HS-27A (cell line): ENCODE measurements at places on chromosomes 1 and 21.

DNA sequence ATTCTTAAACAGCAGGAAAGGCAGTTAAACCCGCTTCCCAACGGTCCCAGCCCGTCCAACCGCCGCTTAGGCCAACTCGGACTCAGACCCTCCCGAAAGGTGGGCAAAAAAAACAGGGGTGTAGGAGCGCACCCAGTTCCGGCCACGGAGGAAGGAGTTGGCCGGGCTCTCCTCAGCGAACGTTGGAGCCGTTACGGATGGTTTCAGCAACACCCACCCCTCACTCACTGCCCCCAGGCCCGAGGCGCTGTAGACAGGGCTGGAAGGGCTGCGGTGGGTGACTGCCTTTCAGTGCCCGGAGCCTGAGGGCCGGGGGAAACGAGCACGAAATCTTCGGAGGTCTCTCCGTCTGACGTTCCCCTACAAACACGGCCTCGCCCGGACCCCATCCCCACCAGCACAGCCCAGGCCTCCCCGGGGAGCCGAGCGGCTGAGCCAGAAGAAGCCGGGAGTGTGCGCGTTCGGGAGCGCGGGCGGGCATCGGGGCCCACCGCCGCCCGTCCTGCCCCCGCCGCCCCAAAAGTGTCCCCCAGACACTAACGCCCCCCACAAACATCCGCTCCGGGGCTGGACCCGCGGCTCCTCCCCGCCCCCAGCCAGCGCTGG, 1.3 kb downstream of the KDM5B start:
- DNase-seq = no peak

DNA sequence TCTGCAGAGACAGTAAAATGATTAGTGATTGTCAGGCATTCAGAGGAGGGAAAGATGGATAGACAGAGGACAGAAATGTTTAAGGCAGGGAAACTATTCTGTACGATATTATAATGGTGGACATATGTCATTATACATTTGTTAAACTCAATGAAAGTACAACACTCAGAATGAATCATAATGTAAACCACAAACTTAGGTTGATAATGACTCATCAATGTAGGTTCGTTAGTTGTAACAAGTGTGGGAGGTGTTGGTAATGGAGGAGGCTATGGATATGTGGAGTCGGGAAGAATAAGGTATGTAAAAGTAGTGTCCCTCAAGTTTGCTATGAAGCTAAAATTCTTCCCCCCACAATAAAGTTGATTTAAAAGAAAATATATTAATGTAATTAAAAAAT, 455.0 kb downstream of the BRINP3 start:
- DNase-seq = no peak

DNA sequence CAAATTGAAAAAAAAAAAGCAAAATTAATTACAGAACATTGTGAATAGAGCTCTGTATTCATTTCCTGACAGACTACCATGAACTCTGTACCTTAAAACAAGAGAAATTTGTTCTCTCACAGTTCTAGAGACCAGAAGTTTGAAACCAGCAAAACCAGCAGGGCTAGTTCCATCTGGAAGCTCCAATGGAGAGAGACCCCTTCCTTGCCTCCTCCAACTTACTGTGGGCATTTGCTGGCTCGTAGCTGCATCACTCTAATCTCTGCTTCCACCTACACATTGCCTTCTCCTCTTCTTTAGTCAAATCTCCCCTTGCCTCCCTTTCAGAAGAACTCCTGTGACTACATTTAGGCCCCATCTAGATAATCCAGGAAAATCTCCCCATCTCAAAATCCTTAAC, 56.5 kb downstream of the SYDE2 start:
- DNase-seq = no peak

DNA sequence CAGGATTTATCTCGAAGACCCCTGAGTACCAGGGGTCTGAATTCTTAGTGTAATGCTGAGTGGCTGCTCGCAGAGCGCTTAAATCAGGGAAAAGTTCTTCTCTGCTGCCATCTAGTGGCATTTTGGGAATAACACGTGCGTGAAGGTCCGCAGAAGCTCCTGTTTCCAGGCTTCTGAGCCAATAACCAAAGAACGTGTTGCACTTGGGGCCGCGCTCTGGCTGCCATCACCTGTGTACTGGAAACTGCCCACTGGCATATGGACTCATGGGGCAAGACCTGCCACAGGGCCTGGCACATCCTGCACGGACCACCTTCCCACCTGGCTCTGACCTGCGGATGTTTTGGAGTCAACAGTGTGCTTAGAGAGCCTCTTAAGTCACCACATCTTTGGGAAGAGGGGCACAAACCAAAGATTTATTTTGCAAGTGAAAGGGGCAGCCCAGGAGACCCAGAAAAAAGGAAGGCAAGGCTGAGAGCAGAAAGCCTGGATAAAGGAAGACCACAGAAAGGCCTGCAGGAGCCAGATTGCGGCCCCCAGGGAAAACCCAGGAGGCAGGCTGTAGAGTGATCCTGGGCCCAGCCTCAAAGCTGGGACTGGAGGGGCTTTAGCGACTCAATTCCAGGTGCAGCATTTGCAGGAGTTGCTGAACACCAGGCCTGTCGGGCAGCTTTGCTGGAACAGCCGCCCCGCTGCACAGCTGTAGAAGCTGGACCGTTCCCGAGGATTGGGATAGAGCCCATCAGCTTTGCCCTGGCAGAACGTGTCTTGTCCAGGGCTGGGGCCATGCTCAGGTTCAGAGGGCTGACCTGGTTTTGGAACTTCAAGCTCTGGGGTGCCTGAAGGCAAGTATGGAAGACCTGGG, 13.0 kb downstream of the CHIT1 start:
- DNase-seq = no peak

GRCh38 chr1:206754011-206754410, 16.6 kb upstream of the IL19 start:
- no peak for DNase-seq

GRCh38 chr1:41448821-41449220, 35.7 kb downstream of the EDN2 start:
- no peak for DNase-seq

DNA sequence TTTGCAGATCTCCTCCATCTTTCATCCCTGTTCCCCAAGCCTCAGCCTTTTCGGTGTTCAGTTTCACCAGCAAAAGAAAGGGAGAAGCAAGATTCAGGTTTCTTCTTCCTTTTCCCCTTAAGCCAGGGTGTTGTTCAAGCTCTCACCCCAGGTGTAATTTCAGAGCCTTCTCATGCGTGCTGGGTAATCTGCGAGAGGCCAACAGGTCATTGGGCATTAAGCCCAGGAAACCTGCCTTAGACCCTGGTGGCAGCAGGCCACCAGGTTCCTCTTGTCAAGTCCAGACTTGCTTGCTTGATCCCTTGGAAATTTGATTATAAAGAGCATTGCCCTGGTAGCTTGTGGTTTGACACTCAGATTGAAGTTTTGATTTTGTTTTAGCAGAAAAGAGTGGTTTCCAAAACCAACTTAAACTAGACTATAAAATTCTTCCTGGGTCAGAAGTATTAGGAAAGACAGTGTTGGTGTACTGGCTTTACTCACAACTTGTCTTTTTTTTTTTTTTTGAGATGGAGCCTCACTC, 6.9 kb downstream of the AKR1A1 start:
- no peak for DNase-seq

- DNase-seq = no peak
These were observed 3.7 kb downstream of the PLPPR4 start for GRCh38 chr1:99268021-99268420.

DNA sequence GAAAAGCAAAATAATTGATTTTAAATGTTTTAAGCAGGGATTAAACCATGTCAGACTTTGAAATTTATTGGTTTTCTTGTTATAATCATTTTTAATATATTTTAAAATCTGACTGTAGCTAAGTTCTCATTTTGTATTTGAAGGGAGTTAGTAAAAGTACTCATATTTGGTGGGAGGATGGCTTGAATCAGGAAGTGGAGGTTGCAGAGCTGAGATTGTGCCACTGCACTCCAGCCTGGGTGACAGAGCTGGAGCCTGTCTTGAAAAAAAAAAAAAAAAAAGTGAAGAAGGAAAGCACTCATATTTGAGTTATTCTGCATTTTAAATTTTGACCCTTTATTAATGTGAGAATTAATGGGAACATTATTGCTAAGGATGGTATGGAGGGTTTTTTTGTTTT, 106.0 kb downstream of the RABGAP1L start:
- no peak for DNase-seq

GRCh38 chr1:58727364-58727763, 27.5 kb upstream of the MYSM1 start:
- peak; percentile 79 for DNase-seq

DNA sequence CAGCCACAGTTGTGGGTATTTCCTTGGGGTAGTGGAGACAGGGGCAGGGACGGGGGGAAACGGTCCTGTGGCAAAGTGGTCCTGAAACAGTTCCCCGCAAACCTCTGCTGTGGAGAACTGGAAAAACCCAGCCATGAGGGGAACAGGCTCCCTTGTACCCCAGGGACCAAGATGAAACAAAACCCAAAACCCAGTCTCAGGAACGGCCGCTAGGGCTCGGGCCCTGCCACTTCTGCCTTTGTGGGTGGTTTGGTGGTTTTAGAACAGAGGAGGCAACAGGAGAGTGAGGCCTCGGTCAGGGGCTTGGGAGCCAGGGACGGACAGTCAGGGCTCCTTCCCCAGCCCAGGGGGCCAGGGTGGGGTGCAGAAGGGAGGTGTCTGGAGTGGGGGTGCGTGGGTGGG, 24.8 kb upstream of the EDN2 start:
- DNase-seq = no peak

GRCh38 chr1:64953241-64953640, 13.1 kb downstream of the JAK1 start:
- no peak for DNase-seq

DNA sequence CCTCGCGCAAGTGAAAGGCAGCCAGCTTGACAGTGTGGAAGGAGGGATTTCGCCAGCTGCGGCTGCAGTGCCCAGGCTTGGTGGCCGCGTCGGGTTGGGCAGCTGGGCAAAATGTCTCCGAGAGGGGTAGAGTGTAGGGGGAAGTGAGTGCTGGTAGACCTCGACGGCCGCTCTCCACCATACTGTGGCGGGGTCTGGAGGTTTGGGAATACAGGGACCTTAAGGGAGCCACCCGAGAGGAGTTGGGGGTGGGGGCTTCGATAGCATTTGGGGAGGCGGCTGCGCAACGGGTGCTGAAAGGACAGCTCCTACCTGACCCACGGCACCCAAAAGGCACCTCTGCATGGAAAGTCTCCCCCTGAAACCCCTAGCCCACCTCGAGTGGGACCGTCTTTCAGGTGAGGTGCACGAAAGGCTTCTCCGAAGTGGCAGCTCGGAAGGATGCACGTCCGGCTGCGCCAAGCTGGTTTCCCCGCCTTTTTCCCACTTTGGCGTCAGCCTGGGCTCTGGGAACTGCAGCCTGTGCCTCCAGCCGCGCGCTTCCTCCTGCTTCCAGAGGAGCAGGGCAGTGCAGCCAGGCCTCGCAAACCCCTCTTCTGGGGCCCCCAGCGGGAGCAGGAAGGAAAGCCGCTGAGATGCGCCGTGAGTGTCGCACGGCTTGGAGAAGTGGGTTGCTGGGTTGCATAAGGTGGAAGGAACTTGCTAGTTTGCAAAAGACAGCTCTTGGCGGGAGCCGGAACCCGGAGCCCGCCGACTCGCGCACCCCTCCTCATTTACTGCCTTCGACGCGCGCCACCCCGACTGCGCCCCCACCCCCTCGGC, 531 bp upstream of the HMGN2 start:
- peak; percentile 69 for DNase-seq

GRCh38 chr1:36339615-36340014, 16.2 kb upstream of the EVA1B start:
- no peak for DNase-seq

GRCh38 chr1:206422525-206422924, 47.8 kb upstream of the IKBKE start:
- no peak for DNase-seq
